ENCODE measurements at places on chromosomes 7 and 10.

DNA sequence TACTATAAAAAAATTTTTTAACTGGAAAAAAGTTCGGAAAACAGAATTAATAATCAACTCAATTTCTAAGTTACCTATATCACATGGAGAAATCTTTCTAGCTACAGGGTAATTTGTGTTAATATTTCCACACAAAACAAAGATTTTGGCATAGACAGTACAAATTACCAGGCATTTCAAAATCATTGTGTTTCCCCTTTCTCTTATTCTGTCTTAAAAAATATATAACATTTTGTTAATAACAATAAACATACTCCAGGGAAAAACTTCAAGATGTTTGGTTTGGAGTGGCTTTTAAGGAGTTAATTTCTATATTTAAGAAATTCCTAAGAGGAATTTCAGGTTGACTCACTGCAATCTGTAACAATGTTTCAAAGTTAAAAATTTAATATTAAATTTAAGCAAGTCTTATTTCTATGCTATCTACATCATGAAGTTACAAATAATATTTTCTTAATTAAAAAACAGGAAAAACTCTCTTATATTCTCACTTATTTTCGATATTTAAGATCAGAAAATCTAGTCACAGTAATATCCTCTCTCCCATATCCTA lies 132.6 kb downstream of the NRBF2 start:
- no peak for DNase-seq

DNA sequence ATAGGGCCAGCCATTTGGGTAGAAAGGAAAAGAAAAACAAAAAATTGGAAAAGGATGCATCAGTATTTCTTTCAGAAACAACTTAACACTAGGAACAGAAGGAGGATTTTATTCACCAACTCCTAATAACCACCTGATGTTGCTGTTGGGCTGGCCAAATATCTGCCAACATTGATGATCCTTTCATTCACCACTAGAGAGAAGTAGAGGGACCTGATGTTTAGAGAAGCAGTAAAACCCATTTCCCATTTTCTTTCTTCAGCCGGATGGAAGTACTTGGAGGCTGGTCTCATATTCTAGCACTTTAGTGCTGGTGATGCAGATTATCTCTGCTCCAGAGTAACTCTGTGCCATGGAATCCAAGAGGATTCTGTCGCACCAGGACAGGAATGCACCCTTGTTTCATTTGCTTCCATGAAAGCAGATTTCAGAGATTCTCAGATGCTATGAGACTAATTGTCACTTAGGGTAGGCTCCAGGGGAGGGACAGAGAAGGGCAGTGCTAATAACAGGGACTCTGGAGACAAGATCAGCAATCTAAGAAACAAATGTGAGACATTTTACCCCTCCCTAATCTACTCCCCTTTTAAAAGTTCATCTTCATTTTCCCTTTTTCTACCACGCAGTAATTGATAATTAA lies 3.1 kb downstream of the KLLN start:
- DNase-seq, result no peak

DNA sequence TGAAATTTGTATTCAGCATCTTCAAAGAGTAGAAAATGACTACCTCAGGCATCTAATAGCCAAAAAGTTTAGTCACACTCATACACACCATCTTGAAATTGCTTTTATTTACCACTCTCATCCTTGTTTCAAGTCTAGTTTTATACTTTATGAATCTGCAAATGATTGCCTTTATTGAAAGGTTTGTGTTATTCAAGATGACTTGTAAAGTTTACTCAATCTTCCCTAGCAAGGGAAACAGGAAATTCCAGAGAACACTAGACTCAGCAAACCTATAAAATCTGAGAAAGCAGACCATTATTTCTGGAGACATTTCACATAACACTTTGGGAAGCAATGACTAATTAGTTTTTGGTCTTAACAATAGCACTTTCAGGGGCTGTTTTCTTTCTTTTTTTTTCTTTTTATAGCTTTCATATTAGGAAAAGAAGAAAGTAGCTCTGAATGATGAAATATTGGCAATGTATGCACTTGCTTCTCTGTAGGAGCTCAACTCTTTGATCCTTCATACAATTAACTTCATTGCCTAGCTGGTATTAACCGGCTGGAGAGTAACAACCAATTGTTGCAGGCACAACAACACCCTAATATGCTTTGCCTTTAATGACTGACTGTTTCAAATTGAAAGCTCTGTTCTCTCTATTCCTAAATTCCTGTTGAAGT lies 68.9 kb upstream of the HDAC9 start:
- no peak for DNase-seq

GRCh38 chr10:62573929-62574328 lies 199.8 kb downstream of the ZNF365 start:
- no peak for DNase-seq

DNA sequence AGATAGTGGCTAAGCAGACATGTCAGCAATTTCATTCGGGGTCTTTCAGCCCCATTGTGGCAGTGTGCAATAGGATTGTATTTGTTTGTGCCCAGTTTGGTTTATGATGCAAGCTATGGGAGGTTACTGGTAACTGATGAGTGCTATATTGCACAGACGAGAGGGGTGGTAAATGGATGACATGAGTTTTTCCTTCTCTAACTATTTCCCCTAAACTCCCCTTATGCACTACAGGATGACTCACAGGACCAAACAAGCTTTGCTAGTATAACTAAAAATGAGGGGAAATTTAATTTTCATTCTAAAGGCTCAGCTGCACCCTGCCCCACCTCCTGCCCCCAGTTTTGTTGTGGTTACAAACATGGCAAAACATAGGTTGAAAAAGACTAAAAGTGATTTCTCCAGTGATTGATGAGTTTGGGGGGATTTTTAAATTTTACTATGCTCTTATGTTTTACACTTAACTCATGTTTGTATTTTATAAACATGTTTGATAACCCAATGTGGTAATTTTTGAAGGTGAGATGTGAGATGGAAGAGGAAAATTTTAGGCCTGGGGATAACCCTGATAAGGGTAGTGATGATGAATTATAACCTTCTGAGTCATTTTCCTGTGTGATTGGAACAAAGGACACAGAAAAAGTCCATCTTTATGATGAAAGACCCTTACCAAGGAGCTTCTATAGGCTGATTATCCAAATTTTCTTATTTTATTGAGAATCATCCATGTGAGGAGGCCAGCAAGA lies 60.8 kb upstream of the NAMPT start:
- no peak for DNase-seq

GRCh38 chr7:1229956-1230355 lies 2.7 kb upstream of the UNCX start:
- DNase-seq, result no peak

DNA sequence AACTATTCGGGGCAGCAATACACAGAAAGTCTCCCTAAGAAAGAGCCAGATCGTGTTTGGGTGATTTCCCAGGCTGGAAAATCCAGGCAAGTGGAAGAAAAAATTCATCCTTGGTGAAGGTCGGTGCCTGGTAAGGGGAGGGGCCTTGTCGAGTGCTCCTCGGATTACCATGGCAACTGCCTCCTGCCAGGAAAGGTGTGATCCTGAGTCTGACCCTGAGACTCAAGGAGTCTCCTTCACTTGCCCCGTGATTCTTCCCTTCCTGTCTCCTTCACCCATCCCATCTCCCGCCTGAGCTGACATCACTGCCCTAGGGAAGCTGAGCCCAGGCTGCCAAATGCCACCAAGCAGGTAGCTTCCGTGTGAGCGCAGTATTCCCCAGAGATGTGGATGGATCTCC lies 112.2 kb downstream of the MYL10 start:
- no peak for DNase-seq

GRCh38 chr10:69372126-69372980 lies 44.4 kb downstream of the TACR2 start:
- DNase-seq, result no peak

- DNase-seq, result no peak
Measured at GRCh38 chr10:11330383-11331045, 280.9 kb downstream of the USP6NL start.

DNA sequence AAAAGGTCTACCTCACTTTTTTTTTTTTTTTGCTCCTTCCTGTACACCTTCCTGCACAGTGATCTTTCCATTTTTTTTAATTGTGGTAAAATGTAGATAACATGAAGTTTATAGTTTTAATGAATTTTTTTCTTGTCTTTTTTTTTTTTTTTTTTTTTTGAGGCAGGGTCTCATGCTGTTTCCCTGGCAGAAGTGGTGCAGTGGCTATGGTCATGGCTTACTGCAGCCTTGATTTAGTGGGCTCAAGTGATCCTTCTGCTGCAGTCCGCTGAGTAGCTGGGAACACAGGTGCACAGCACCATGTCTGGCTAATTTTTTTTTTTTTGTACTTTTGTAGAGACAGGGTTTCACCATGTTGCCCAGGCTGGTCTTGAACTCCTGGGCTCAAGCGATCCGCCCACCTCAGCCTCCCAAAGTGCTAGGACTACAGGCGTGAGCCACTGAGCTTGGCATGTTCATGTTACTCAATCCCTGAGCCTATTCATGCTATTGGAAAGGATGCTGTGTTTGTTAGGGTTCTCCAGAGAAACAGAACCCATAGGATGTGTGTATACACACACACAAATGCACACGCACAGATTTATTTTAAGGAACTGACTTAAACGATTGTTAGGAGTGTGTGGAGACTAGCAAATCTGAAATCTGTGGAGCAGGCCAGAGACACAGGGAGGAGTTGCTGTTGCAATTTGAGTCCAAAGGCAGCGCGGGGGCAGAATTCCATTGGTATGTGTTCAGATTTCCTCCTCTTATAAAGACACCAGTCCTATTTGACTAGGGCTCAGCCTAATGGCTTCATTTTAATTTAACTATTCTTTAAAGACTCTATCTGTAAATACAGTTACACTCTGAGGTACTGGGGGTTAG lies 29.1 kb downstream of the GALNT11 start:
- DNase-seq, result no peak

DNA sequence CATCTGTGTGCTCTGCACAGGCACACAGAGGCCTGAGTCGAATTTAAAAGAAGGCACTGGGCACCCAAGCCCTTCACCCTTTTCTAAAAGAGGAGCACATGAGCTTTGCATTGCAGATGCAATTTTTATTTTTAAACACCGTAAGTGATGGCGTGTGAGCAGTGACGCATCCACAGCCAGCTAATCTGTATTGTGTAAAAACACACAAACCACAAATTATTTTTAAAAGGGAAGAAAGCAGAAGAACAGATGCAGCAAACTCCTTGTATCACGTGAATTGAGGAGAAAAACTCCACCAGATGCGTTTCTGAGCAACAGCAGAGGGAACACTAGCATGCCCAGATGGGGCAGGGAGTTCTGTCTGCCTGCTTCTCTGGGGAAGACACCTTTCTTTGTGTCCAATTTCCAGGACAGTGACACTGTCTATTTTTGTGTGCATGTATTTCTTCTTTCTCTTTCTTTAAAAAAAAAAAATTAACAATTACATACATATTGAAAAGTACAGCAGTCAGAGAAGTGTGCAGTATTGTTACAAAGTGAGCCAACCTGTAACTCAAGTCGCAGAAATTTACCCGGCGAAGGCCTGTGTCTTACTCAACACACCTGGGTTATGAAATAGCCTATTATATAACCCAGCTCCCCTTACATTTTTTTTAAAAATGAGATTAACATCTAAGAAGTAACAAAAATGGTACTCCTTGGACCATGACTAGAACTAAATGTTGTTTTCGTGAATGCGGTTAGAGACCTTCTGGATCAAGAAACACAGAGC lies 39.2 kb downstream of the EEPD1 start:
- DNase-seq, result no peak

DNA sequence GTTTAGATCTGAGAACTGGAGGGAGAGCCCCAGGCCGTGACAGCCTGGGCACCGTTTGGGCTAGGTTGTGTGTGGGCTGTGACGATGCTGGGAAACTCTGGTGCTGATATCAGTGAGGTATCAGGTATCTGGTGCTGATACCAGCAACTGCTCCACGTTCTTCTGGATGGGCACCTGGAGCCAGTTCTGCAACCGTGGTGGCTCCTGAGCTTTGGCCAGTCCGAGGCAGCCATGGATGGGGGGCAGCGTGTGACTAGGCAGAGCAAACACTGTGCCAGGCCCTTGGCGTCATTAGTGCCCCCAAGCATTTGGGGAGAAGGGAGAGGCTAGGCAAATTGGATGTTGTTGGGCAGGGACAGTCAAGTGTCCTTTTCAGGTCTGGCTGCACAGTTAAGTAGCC lies 57.9 kb downstream of the ZNF467 start:
- DNase-seq, result no peak

DNA sequence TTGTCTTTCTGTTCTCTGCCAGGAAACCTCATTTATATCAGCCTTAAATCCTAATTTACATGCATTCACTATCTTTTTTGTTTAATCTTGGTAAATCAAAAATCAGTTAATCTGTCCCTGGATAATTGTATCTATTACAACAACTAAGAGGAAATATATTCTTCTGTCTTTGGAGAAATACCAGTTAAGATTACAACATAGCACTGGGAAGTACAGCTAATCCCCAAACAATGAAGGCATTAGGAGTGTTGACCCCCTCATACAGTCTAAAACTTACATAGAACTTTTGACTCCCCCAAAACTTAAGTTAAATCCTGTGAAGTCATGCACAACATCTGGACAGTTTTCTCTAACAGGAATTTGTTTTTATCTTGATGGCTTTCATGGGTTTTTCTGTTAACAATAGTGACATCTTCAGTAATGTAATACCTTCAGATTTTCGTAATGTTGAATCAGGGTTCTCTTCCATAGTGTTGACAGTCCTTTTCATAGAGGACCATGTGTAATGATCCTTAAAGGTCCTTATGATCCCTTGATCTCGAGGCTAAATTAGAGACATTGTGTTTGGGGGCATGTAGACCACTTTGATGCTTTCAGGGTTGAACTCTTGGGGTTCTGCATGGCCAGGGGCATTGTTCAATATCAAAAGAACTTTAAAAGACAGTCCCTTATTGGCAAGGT lies 24.1 kb upstream of the ABCC2 start:
- DNase-seq, result no peak

GRCh38 chr7:105664816-105665525 lies 83.7 kb upstream of the EFCAB10 start:
- no peak for DNase-seq

DNA sequence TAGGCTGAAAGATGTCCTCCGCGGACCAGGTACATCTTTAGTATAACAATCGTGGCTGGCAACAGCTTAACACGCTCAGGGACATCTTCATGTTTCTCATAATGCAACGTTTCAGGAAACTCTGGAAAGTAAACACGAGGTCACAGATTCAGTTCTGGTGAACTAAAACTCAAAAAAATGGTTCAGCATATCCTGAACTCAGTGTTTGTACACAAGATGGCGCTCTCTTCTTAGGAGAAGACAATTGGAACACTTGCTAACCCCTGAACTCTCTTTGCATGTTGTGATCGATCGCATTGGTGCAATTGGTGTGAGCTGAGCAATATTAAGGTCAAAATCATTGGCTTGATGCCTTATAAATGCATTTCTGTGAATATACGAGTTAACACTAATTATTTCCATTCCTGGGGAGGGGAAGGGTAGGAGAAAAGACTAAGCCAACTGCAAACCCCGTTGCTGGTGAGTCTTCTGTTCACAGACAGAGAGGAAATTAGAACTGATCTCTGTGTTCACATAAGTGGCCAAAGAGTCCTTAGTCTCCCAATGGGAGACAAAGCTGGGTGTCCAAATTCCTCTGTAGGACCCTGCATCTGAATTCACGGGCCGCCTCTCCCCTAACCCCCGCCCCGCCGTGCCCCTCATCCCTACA lies 52.6 kb upstream of the FAM180A start:
- no peak for DNase-seq
